Activated naive CD4-positive, alpha-beta T cell treated with anti-CD3 and anti-CD28 coated beads, Interleukin-2, amount 10 ng/mL, durations not matched to agents 7 days and 5 days (primary cell): ENCODE measurements at places on chromosomes 1 and 21.
A peak's percentile ranks its signal among the peaks of the same experiment; 100 is the strongest.

DNA sequence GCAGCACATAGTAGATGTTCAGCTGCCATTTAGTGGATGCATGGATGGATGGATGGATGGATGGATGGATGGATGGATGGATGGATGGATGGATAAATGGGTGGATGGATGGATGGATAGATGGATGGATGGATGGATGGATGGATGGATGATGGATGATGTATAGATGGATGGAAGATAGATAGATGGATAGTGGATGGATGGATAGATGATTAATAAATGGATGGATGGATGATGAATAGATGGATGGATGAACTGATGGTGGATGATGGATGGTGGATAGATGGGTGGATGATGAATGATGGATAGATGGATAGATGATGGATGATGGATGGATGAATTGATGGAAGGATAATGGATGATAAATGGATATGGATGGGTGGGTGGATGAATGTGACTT lies 20.6 kb downstream of the MATN1 start:
- no peak overlapping the region for H3K27ac ChIP-seq
- no peak overlapping the region for H3K4me3 ChIP-seq
- DNase-seq = no peak
- H3K27me3 ChIP-seq = peaks cover 7% of the 10 kb centered on the region

DNA sequence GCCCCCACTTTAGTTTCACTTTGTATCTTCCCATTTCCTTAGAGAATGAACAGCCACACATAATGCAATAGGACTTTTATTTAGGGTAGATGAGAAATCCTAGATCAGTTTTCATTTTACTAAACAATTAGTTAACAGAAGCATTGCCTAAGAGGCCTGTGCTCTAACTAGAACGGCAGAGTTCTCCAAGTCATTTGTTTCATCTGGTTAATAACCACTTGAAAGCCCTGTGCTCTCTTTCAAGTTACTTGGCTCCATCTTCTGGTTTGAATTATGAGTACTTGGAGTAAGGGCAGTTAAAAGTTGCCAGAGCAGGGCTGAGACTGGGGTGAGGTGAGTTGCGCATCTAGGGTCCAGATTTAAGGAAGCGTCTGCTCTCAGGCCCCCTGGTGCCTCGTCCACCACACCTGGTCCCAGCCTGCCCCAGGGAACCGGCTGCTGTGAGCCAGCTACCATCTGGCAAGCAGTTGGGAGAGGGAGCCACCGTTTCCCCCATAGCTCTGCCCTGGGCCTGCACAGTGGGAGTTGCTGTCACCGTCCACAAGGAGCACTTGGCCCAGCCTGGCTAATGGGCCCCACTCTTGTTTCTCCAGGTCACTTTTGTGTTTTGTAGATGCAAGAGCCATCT lies 18.1 kb upstream of the SLC44A3 start:
- H3K27ac ChIP-seq = no peak overlapping the region
- H3K4me1 ChIP-seq = peaks cover 14% of the 10 kb centered on the region
- DNase-seq = no peak
- H3K36me3 ChIP-seq = no peaks in the 10 kb centered on the region
- peaks cover 3% of the 10 kb centered on the region for H3K27me3 ChIP-seq

GRCh38 chr1:36883315-36883949 lies 150.9 kb downstream of the GRIK3 start:
- H3K27me3 ChIP-seq = peaks cover 8% of the 10 kb centered on the region
- no peak for DNase-seq
- no peaks in the 10 kb centered on the region for H3K4me1 ChIP-seq
- no peak overlapping the region for H3K4me3 ChIP-seq
- H3K36me3 ChIP-seq = no peaks in the 10 kb centered on the region

GRCh38 chr1:204367193-204367858 lies 7.6 kb upstream of the PLEKHA6 start:
- no peak for DNase-seq
- H3K27ac ChIP-seq = no peak overlapping the region
- H3K27me3 ChIP-seq = peaks cover 27% of the 10 kb centered on the region

- H3K4me1 ChIP-seq = peaks cover 51% of the 10 kb centered on the region
- DNase-seq = no peak
- peak overlapping the region; percentile 82 for H3K4me3 ChIP-seq
- no peak overlapping the region for H3K27ac ChIP-seq
- H3K27me3 ChIP-seq = no peaks in the 10 kb centered on the region
Measured at GRCh38 chr1:39406533-39407450, 84.6 kb upstream of the BMP8A start.

DNA sequence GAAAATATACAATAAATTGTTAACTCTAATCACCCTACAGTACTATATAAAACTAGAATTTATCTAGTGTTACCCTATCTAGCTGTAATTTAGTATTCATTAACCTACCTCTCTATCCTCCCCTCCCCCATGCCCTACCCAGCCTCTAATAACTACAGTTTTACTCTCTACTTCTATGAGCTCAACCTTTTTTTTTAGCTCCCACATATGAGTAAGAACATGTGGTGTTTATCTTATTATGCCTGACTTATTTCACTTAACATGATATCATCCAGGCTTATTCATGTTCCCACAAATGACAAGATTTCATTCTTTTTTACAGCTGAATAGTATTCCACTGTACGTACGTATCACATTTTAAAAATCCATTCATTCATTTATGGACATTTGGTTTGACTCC lies 46.0 kb upstream of the WARS2 start:
- H3K27ac ChIP-seq = no peak overlapping the region
- no peaks in the 10 kb centered on the region for H3K27me3 ChIP-seq
- H3K4me3 ChIP-seq = no peak overlapping the region
- DNase-seq = no peak
- no peaks in the 10 kb centered on the region for H3K4me1 ChIP-seq

GRCh38 chr1:64236541-64236954 lies 33.1 kb downstream of the UBE2U start:
- DNase-seq = no peak
- no peak overlapping the region for H3K27ac ChIP-seq
- H3K4me3 ChIP-seq = no peak overlapping the region
- peaks cover 7% of the 10 kb centered on the region for H3K27me3 ChIP-seq
- H3K4me1 ChIP-seq = no peaks in the 10 kb centered on the region

DNA sequence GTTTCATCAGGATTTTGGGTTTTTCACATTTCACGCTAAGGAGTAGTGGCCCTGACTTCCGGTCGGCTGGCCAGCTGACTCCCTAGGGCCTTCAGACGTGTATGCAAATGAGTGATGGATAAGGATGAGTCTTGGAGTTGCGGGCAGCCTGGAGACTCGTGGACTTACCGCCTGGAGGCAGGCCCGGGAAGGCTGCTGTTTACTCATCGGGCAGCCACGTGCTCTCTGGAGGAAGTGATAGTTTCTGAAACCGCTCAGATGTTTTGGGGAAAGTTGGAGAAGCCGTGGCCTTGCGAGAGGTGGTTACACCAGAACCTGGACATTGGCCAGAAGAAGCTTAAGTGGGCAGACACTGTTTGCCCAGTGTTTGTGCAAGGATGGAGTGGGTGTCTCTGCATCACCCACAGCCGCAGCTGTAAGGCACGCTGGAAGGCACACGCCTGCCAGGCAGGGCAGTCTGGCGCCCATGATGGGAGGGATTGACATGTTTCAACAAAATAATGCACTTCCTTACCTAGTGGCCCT lies 23.1 kb upstream of the TNFRSF1B start:
- H3K27ac ChIP-seq = peak overlapping the region; percentile 87
- H3K4me3 ChIP-seq = no peak overlapping the region
- H3K27me3 ChIP-seq = no peaks in the 10 kb centered on the region
- H3K36me3 ChIP-seq = peaks cover 5% of the 10 kb centered on the region
- DNase-seq = peak; percentile 54
- H3K4me1 ChIP-seq = peaks cover 64% of the 10 kb centered on the region

- no peaks in the 10 kb centered on the region for H3K4me1 ChIP-seq
- no peak overlapping the region for H3K4me3 ChIP-seq
- no peaks in the 10 kb centered on the region for H3K36me3 ChIP-seq
- H3K27ac ChIP-seq = no peak overlapping the region
- peaks cover 3% of the 10 kb centered on the region for H3K27me3 ChIP-seq
- no peak for DNase-seq
Measured at GRCh38 chr1:67645495-67646144, 39.4 kb upstream of the GADD45A start.

DNA sequence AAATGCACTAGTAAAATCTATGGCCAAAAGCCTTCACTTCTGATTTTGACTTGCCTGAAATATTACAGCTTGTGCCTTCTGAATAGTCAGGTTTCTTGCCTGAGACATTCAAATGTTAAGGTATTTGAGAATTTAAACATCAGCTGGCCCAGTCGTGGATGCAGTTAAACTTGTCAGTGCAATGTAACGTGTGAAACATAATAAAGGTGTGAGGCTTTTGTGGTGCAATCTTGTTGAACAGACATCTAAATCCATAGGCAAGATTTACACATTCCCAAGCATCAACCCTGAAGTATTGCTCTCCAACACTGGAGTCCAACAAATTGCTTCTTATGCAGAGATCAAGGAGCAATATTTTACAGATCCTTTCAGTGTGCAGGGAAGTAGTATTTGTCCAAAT lies 4.4 kb downstream of the CCN1 start:
- no peak for DNase-seq
- no peak overlapping the region for H3K27ac ChIP-seq
- no peak overlapping the region for H3K4me3 ChIP-seq
- H3K36me3 ChIP-seq = no peaks in the 10 kb centered on the region

DNA sequence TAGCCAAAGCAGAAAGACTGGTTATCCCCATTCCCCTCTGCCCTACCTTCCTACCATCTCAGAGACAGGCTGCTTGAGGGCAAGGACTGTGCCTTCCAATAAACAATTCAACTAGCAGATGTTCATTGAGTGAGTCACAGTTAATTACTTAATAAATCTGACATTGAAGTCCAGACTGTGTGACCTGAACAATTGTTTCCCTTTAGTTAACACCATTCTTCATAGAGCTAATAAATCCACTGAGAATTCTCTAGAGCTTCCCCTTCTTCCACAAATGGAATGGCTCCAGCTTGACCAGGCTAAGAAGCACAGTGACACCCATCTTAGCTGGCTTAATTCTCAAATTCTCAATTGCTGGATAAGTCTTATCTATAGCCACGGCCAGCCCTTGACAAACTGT lies 61.9 kb upstream of the GJA5 start:
- H3K27ac ChIP-seq = no peak overlapping the region
- no peaks in the 10 kb centered on the region for H3K36me3 ChIP-seq
- peaks cover 15% of the 10 kb centered on the region for H3K27me3 ChIP-seq
- no peaks in the 10 kb centered on the region for H3K4me1 ChIP-seq
- no peak overlapping the region for H3K4me3 ChIP-seq
- DNase-seq = no peak

GRCh38 chr1:227921461-227922185 lies 26.1 kb downstream of the WNT9A start:
- no peaks in the 10 kb centered on the region for H3K27me3 ChIP-seq
- no peaks in the 10 kb centered on the region for H3K36me3 ChIP-seq
- no peaks in the 10 kb centered on the region for H3K4me1 ChIP-seq
- DNase-seq = no peak

GRCh38 chr1:37020653-37021277 lies 13.6 kb downstream of the GRIK3 start:
- DNase-seq = peak; percentile 59
- no peak overlapping the region for H3K4me3 ChIP-seq
- peaks cover 4% of the 10 kb centered on the region for H3K27me3 ChIP-seq
- no peaks in the 10 kb centered on the region for H3K4me1 ChIP-seq
- H3K36me3 ChIP-seq = no peaks in the 10 kb centered on the region
- H3K27ac ChIP-seq = no peak overlapping the region

- H3K36me3 ChIP-seq = peaks cover 36% of the 10 kb centered on the region
- no peaks in the 10 kb centered on the region for H3K27me3 ChIP-seq
- peak overlapping the region; percentile 9 for H3K27ac ChIP-seq
Measured at GRCh38 chr1:30933874-30934252, 25.3 kb upstream of the SDC3 start.

DNA sequence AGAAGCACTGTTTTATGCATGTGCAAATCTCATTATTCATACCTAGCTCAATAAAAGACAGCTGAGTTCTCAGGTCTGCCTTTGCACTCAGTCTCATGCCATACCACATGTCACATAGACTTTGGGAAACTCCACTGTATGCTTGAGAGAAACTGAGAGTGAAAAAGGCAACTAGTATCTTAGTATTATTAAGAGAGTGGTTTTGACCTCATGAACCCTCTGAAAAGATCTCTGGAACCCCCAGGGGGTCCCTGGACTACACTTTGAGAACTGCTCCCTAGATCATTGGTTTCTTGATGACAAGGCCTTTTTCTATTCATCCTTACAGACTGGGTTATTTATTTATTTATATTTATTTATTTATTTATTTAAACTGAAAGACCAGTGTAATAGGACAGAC lies 3.7 kb upstream of the RHEX start:
- no peak for DNase-seq
- no peak overlapping the region for H3K4me3 ChIP-seq
- H3K36me3 ChIP-seq = no peaks in the 10 kb centered on the region
- H3K27ac ChIP-seq = no peak overlapping the region
- H3K27me3 ChIP-seq = peaks cover 8% of the 10 kb centered on the region

GRCh38 chr1:26727476-26727875 lies 31.7 kb downstream of the ARID1A start:
- peaks cover 44% of the 10 kb centered on the region for H3K36me3 ChIP-seq
- peaks cover 68% of the 10 kb centered on the region for H3K4me1 ChIP-seq
- no peak overlapping the region for H3K4me3 ChIP-seq
- no peak overlapping the region for H3K27ac ChIP-seq
- no peaks in the 10 kb centered on the region for H3K27me3 ChIP-seq
- DNase-seq = no peak

GRCh38 chr1:244089561-244089960 lies 38.5 kb downstream of the ZBTB18 start:
- no peak overlapping the region for H3K27ac ChIP-seq
- no peak for DNase-seq
- H3K36me3 ChIP-seq = no peaks in the 10 kb centered on the region
- no peak overlapping the region for H3K4me3 ChIP-seq
- peaks cover 5% of the 10 kb centered on the region for H3K27me3 ChIP-seq

DNA sequence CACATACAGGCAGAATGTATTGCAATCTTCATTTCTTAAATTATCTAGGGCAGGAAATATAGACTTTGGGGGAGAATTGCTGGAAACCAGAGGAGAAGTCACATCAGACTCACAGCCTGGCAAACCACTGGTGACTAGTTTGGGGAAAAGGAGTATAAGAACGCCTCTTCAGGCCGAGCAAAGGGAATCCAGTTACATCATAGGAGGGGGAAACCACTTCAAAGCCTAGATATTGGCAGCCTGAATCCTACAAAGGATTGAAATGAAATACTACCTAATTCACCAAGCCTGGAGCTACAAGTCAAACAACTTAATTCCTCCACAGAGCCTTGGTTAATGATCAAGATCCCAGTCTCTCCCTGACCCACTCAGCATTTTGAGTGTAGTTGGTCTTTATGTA lies 121.7 kb downstream of the SLC30A10 start:
- no peaks in the 10 kb centered on the region for H3K36me3 ChIP-seq
- no peaks in the 10 kb centered on the region for H3K4me1 ChIP-seq
- H3K4me3 ChIP-seq = no peak overlapping the region
- no peak overlapping the region for H3K27ac ChIP-seq
- no peaks in the 10 kb centered on the region for H3K27me3 ChIP-seq

- H3K36me3 ChIP-seq = no peaks in the 10 kb centered on the region
- no peak overlapping the region for H3K4me3 ChIP-seq
- H3K4me1 ChIP-seq = no peaks in the 10 kb centered on the region
- H3K27ac ChIP-seq = no peak overlapping the region
- H3K27me3 ChIP-seq = peaks cover 17% of the 10 kb centered on the region
Measured at GRCh38 chr1:214470132-214470531, 81.3 kb downstream of the PTPN14 start.

GRCh38 chr1:170864238-170864637 lies 71.1 kb upstream of the MROH9 start:
- H3K36me3 ChIP-seq = no peaks in the 10 kb centered on the region
- DNase-seq = no peak
- H3K4me3 ChIP-seq = no peak overlapping the region
- H3K27me3 ChIP-seq = peaks cover 4% of the 10 kb centered on the region
- H3K4me1 ChIP-seq = no peaks in the 10 kb centered on the region
